Epithelial cell of esophagus (primary cell): ENCODE measurements at places on chromosomes 4 and X.
A peak's percentile ranks its signal among the peaks of the same experiment; 100 is the strongest.

GRCh38 chrX:41152221-41152620, 67.0 kb downstream of the USP9X start:
- no peak for DNase-seq

- no peak for DNase-seq
Measured at GRCh38 chrX:56762220-56762619, 33.2 kb downstream of the NBDY start.

DNA sequence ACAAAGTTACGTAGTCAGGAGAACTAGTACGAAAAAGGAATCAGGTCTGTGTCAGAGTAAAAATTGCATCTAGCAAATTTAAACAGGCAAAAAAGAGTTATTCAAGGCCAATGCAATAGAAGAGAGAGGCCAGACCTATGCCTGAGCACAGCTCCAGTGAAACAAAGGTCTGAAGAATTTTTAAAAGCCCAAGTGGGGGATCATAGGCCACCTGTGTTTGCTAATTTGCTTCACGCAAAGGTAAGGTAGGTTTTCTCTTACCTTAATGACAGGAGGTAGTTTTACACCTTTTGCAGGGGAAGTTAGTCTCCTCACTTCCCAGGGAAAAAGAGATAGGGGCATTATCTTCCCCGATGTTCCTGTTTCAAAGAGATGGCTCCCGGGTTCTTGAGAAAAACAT, 448.6 kb upstream of the TECRL start:
- DNase-seq = no peak

DNA sequence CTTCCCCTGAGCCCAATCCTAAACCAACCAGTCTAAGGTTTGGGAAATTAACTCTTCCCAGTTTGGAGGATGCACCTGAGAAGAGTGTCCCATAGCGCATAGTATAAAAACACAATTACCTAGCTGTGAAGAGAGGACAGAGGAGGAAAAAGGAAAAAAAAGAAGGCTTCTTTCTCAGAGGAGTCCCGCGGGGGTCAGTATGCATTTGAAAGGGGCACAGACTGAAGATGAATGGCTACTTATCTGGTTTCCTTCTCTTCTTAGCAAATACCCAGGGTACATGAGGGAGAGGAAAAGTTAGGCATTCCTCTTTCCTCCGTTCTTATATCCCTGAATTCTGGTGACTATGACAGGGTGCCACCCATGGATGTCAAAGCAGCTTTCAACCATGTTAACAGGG, 96.9 kb downstream of the TMEM47 start:
- DNase-seq = no peak

GRCh38 chr4:81518762-81519426, 47.2 kb upstream of the RASGEF1B start:
- DNase-seq = no peak

- DNase-seq = peak; percentile 8
Measured at GRCh38 chrX:12138361-12139313, at the start of gene FRMPD4. Gene FRMPD4 (plus strand): TSS chrX:12138473. CDS start chrX:12138972, 499 bp downstream.

- no peak for DNase-seq
Measured at GRCh38 chrX:22339459-22339858, 66.7 kb downstream of the CBLL2 start.

DNA sequence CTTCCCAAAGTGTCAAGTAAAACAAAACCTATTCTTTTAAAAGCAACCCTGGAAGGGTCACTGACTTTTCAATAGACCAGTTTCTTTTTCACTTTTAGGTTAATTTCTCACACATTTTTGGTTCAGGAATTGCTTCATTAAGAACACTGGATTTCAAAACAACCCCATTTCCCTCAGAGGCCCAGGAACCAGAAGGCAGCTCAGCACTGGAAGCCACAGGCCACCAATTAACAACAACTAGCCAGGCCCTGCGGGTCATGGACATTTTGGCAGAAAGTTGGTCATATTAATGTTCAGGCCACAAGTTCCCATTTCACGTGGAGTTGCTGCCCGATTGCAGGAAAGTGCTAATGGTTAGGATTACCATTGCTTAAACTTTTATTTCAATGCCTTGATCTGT, 39.8 kb downstream of the HAND2 start:
- no peak for DNase-seq

GRCh38 chr4:89839558-89839957, 2.6 kb upstream of the SNCA start:
- no peak for DNase-seq
